ENCODE measurements at places on chromosomes 16 and 17.

DNA sequence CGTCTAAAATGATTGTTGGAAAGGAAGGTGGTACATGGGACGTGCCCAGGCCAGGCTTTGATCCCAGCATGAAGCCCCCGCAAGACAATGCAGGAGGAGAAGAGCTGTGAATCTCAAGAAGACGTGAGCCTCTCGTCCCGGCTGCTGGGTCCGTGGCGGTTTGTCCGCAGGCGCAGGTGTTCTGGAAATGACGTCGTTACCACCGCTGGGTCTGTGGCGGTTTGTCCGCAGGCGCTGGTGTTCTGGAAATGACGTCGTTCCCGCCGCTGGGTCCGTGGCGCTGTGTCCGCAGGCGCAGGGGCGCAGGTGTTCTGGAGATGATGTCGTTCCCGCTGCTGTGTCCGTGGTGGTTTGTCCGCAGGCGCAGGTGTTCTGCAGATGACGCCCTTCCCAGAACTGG lies 14.1 kb downstream of the SPG7 start:
- DNase-seq = no peak

DNA sequence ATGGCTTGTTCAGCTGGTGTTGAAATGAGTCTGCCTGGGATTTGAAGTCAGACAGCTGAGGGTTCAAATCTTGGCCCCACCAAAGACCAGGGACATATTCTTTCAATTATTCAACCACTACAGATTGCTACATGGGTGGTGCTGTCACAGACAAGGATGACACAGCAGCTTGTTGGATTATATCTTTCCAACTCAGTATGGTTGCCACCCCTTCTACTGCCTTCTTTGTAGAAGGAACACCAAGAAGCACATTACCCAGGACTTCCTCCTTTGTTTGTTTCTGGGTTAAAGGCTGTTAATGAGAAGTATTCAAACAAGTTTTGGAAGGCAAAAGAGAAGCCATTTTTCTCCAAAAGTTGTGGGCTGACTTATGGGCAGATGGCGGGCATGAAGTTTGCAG lies 78.6 kb downstream of the COPRS start:
- no peak for DNase-seq

DNA sequence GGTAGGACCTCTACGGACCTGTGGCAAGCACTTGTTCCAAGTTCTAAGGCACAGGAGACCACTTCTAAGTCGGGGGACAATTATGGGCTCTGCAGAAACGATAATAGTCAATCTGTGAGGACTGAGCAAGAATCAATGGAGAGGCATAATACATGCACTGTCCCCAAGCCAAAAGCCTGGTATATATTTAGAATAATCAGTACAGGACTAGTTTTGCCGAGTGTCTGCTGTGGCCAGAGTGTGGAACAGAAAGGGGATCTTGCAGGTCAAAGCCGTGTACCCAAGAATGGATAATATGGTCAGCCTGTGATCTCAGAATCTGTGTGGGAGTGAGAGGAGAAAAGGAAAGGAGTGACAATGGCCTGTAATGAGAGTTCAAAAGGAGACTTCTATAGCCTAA lies 80.2 kb upstream of the GNAO1 start:
- DNase-seq = no peak

- no peak for DNase-seq
Observed at GRCh38 chr17:8489841-8490240, 54.2 kb downstream of the NDEL1 start.

DNA sequence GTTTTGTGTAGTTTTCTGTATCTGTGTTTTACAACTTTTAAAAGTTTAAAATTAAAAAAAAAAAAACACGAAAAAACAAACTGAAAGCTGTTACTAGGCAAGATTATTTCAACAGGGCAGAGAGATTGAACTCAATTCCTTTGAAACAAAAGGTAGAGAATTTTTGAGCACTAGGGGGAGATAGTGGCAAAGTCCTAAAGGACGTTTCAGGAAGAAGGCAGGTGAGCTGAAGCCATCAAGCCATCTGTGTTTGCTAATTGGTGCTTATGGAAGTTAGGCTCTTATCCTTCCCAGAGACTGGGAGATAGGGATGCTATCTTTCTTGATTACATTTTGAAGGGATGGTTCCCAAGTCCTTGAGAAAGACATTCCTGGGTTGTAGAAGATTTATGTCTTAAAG lies 70.6 kb upstream of the CLEC3A start:
- no peak for DNase-seq

DNA sequence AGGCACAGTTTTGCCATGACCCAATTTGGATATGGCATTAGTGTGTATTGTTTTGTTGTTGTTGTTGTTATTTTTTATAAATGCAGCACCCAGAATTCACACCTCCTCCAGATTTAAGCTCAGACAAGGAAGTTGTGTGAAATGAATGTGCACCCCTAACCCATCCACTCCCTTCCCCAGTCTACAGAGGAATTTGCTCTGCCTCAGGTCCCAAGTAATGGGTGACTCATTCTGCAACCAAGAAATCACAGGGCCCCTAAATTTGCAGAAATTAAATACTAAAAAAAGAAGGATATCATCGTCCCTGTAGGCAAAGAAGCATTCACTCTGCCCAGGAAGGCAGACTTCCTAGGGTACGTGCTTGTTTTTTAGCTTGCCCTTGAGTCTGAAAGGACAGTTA lies 62.3 kb downstream of the CLEC16A start:
- DNase-seq = no peak

DNA sequence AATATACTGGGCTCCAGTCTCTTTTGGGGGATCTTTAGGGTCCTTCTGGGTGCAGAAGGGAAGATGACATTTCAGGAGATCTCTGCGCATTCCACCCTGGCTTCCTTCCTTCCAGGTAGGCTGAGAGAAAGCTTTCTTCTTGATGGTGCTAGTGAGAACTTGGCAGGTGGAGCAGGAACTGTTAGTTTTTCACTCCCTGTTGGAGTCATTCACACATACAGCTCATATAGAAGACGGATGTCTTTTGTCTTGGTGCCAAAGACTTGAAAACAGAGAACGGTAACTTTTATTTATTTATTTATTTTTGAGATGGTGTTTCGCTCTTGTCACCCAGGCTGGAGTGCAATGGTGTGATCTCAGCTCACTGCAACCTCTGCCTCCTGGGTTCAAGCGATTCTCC lies 43.9 kb downstream of the PITPNC1 start:
- no peak for DNase-seq

- DNase-seq = no peak
Observed at GRCh38 chr16:19935694-19936093, 51.0 kb upstream of the GPRC5B start.

- peak; percentile 58 for DNase-seq
Observed at GRCh38 chr17:2337544-2338314, 428 bp downstream of the SGSM2 start.

- DNase-seq = peak; percentile 80
Observed at GRCh38 chr17:29761040-29761761, 138.5 kb upstream of the CORO6 start.

DNA sequence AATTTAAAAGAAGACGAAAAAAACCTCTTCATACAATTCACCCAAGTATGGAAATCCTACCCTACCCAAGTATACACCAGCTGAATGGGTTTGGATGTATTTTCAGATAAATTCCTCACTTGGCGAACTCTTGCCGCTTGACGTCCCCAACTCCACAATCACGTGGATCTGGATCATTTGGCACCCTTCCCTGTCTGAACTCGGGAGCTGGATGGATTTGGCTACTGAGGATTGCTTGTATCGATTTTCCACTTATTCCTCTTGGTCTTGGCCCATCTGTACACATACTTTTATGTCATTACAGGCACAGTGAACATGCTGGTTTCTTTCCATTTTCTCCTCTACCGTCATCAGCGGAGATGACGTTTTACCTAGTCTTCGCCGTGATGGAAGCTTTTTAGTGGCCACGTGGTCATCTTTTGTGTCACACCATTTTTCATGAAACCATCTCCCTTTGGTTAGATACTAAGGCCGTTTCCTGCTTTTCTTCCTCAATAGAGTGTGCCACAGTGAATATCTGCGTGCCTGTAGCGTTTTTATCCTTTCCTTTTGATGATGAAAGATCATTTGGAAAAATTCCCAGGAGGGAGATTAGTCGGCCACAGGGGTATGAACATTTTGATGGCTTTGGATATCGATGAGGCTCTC lies 47.1 kb downstream of the CMIP start:
- no peak for DNase-seq

GRCh38 chr17:46883871-46884520 lies 32.6 kb downstream of the WNT9B start:
- no peak for DNase-seq

GRCh38 chr17:34174496-34174895 lies 80.6 kb upstream of the CCL2 start:
- DNase-seq = no peak
